Fibroblast of lung (primary cell): ENCODE measurements at places on chromosomes 4 and X. TPM values are rescaled to one million over a fixed set of nuclear protein-coding genes. Genes with fewer than 3 reads are reported as not detected.

SERTM2 gene
- total RNA-seq: under 0.01 TPM in 2 replicates

PRRG3 gene
- 0.66 and 1.0 TPM in 2 replicates for total RNA-seq

ZAR1 gene
- total RNA-seq: not detected in 2 replicates

SH3D19 gene
- total RNA-seq: 17.7 and 31.4 TPM in 2 replicates

- DNase-seq: peak; percentile 49
These were observed at the start of gene HTRA3 for GRCh38 chr4:8269535-8270417. TSS of gene HTRA3 (plus strand) at chr4:8269754. CDS start at chr4:8269969, 215 bp downstream.

- no peak for DNase-seq
These were observed 222.9 kb downstream of the ARHGAP24 start for GRCh38 chr4:85697854-85698253.

DNA sequence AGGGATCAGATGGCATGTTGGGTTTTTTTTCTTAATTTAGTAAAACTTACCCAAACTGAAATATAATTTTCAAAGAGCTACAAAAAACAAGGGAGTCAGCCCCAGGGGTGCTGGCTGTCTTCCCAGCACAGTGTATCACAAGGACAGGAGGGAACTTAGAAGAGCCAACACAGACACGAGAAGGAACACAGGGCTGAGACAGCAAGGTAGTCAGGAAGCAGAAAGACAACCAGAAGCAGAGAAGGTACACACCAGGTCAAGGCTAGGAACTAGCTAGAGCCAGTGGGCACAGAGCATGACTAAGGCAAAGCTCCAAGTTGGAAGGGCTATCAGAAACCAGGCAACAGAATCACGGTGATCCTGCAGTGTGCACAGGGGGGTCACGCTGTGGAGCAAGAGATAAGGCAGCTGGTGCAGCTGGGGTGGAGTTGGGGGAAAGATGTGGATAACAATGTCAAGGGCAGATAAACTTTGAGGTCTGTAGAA, 168.7 kb downstream of the NR3C2 start:
- no peak for DNase-seq

CC2D2A gene
- 26.5 and 30.9 TPM in 2 replicates for total RNA-seq

- DNase-seq: no peak
These were observed 307.0 kb upstream of the CPEB2 start for GRCh38 chr4:14695095-14695845.

GLUD2 gene
- 1.3 and 1.8 TPM in 2 replicates for total RNA-seq

GRCh38 chr4:83569429-83569828, 33.5 kb downstream of the GPAT3 start:
- DNase-seq: no peak

- peak; percentile 37 for DNase-seq
These were observed 62.8 kb upstream of the EGFL6 start for GRCh38 chrX:13506574-13506973.

GRCh38 chr4:125013891-125014290, 300.9 kb upstream of the FAT4 start:
- no peak for DNase-seq

SFRP2 gene
- under 0.01 and 1.8 TPM in 2 replicates for total RNA-seq

- DNase-seq: no peak
These were observed 16.0 kb upstream of the LSM6 start for GRCh38 chr4:146159384-146160058.

- no peak for DNase-seq
These were observed 13.9 kb downstream of the FOXP3 start for GRCh38 chrX:49250578-49250977.

GRCh38 chr4:167885872-167886271, 206.5 kb upstream of the ANXA10 start:
- DNase-seq: peak; percentile 8

LDOC1 gene
- total RNA-seq: 3.6 and 11.9 TPM in 2 replicates

DNA sequence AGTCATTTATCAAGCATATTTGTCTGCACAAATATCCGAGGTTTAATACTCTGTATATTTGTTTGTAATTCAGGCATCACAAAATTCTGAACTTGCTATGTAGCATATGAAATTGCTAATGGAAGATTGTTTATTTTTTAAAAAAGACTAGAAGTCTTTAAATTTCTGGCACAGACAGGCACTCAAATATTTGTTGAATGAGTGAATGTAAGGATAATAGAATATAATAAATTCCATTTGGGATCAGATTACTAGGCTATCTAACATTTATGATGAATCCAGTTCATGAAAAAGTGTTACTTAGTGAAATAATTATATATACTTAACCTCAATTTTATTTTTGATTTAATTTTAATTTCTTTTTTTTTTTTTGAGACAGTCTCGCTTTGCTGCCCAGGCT, 30.4 kb upstream of the TEC start:
- peak; percentile 56 for DNase-seq

ELOVL6 gene
- 8.7 and 15.0 TPM in 2 replicates for total RNA-seq

DNA sequence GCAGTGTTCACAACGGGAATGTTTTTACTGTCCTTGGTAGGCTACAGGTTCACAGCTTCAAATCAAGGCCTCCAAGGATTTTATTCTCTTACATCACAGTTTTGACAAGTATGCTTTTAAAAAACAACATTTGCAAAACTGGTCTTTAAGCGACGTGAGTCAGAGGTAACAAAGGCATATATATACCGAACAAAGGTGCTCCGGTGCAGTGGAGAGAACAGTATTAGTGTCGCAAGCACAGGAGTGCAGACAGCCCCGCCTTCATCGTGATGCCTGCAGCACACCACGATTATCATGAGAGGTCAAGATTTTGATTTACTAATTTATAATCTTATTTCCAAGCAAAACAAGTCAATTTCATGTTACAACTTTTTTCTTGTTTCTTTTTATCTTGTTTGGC, 90.8 kb downstream of the GATB start:
- DNase-seq: no peak

DNA sequence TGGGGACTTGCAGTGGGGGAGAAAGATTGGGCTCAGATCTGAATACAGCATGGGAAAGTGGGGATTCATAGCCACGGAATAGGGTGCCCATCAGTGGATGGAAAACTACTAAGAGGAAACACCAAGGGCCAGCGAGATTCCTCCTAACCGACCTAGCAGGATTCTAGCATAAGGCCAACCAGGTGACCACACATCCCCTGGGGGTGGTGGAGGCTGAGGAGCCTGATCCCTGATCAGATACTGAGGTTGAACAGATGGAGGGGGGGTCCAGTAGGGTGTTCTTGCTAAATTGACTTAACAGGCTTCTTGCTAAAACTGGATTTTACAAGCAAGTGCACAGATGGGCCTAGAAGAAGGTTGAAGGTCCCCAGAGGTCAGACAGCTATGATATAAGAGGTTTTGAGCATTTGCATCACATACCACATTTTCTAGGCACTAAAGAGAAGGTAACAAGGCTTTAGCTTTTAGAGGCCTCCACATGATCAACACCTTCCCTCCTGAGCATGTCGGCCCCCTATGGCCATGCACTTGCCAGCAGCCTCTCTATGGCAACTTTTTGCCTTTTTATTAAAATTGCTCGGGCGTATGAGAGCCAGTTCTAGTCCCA, 69.1 kb upstream of the PUDP start:
- no peak for DNase-seq

ATP8A1 gene
- 1.5 and 4.8 TPM in 2 replicates for total RNA-seq

GRCh38 chrX:31130457-31131220, 58.8 kb upstream of the FTHL17 start:
- DNase-seq: no peak

DNA sequence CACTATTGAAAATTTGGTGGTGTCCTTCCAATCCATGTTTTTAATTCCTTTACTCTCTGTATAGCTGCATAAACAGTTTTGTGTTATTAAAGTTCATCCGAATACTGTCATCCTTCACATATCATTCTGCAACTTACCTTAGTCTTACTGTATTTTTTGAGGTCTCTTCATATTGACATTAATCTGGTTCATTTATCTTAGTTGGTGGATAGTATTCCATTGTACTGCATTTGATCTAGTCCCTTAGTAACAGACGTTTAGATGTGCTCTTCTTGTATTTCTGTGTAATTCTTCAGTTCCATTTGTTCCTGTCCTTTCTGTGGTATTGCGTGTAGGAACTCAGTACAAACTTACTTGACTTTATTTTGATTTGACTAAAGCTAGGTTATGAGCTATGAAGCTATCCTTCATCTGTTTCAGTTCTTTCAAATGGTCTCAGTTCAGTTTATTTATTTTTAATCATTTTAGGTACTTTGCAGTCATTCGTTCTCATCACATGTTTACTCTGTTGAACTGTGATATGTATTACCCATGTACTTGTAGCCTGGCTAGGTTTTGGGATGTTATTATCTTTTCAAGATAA, 41.3 kb downstream of the RAPGEF2 start:
- DNase-seq: no peak

IL3RA gene
- under 0.01 TPM in 1 of 2 replicates, not detected in the other for total RNA-seq

NDP gene
- 1.3 and 5.3 TPM in 2 replicates for total RNA-seq
